ENCODE measurements at places on chromosomes 6 and 20.

GRCh38 chr6:158666628-158667359, 16.9 kb downstream of the SYTL3 start:
- no peak for DNase-seq

DNA sequence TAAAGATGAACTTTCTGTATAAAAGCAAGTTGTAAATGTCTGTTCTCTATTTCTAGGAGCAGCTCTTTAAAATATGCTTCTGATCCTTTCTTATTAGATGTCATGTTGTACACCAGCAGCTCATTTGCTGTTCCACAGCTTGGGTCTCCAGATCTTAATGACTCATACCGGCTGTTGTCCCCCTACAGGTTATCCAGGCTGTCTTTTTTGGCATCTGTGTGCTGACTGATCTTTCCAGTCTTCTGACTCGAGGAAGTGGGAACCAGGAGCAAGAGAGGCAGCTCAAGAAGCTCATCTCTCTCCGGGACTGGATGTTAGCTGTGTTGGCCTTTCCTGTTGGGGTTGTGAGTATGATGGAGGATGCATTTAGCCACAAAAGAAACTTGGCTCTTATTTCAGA, 76.0 kb downstream of the AIG1 start:
- DNase-seq: no peak

- no peak for DNase-seq
These were observed 49.6 kb downstream of the CDK5RAP1 start for GRCh38 chr20:33351696-33352095.

DNA sequence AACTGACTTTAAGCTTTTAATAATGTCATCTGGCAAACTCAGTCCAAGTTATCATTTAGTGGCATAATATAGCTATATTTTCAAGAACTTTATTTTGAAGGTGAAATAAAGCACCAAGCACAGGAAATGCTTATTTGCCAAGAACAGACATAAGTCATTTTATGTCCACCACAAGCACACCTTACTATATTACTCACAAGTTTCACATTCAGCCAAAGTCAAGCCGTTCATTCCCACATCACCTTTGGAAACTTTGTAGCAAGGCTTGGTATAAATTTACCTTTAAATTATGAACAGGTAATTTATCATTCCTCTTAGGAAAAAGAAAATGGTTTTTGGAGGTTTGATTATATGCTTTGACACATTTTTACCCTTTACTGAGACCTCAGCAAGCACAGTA, 236.8 kb upstream of the FKBP1C start:
- no peak for DNase-seq

- DNase-seq: no peak
These were observed 426.5 kb upstream of the RNF217 start for GRCh38 chr6:124535746-124536145.

- DNase-seq: no peak
These were observed 526.1 kb upstream of the SPTLC3 start for GRCh38 chr20:12482661-12483060.

DNA sequence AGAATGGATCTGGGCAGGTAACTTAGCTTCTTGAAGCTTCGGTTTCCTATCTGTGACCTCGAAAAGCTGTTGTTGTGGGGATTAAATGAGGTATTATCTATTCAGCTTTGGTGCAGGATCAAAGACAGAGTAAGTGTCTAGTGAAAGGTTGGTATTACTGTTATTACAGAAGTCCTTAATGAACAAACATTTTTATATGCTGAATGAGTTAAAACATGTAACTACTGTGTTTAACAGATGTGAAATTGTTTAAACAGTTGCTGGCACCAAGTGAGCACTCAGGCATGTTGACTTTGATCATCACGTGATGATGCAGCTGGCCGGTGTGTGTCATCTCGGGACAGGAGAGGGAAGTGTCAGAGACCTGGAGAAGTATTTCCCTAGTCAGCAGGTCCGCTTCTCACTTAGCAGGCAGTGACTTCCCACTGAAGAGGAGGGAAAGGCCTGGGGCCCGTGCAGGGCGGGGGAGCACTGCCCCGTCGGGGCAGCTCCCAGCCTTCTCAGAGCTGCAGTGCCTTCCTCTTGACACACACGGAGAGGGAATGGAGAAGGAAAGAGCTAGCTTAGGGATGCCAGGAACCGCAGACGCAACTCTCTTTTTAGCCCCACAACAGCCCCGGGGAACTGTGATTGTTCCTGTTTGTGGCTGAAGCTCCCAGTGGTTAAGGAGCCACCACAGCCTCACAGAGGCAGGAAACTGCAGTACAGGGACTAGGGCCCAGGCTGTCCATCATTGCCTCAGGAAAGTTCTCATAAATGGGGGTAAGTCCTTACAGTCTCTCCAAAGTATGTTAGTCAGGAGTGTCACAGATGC, 18.0 kb downstream of the TUBB2A start:
- DNase-seq: no peak

DNA sequence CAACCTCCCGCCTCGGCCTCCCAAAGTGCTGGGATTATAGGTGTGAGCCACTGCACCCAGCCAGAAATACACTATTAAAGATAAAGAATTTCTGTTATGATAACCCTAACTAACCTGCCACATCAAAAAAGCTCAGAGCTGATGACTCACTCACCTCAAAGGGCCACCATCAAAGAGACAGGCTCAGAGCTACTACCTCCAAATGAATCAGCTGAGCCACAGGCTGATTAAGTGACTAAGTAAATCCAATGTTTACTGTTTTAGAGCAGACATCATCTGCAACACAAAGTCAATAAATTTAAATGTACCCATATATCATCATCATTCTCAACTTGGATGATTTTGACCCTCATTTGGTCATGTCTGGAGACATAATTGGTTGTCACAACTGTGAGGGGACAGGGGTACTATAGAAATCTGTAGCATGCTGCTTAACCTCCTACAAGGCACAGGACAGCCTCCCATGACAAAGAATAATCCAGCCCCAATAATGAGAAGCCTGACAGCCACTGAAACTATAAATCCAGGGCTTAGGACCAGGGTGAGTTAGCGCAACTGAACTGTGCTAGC, 106.5 kb downstream of the ATP9A start:
- DNase-seq: no peak

DNA sequence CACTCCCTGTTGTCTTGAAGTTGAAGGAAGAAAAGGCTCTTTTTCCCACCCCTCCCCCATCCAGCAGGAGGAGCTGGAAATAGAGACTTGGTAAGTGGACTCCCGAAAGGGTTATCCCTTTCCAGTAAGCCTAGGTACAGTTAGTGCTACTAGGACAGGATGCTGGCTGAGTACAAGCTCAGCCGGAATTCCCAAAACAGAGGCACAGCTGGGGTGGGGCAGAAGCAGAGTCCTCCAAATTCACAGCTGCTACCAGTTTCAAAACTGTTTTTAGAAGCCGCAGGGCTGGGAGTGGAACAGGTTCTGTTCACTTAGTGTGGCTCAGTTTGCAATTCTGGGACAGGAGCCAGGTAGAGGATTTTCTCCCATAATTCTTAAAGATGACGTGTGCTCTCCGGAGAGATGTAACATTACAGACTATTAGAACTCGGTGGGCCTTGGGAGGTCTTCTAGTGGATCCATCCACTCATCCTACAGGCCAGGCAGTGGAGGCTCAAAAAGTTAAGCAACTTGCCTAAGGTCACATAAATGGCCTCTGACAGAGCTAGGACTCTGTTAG, 19.0 kb upstream of the UTRN start:
- no peak for DNase-seq

- no peak for DNase-seq
These were observed 371.2 kb downstream of the PREX1 start for GRCh38 chr20:48456366-48457192.

GRCh38 chr6:25769983-25770382, 15.4 kb downstream of the SLC17A4 start:
- DNase-seq: no peak

DNA sequence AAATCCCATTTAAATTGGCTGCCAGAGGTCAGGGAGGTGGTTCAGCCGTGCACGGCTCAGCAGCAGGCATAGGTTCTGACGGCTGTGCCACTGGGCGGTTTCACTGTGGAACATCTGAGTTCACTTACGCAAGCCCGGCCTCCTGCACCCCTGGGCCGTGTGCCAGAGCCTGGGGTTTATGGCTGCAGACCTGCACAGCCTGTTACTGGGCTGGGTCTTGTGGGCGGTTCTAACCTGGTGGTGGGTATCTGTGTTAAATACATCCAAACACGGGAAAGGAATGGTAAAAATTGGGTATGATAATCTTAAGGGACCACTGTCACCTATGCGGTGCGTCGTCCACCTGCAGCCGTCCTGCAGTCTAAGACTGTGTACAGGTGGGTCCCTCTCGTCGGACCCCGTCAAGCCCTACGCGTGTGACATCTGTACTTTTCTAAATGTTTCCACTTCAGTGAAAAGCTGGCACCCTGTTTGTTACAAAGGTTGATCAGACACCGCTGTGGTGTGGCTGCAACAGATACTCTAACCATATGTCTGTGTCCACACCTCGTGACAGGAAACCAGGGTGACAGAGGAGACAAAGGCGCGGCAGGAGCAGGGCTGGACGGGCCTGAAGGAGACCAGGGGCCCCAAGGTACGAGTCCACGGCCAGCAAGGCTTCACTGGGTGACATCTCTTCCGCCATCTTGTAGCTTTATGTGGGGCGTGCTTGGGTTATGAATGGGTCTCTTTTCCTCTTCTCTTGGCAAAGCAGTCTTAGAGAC, 21.5 kb downstream of the COL9A3 start:
- no peak for DNase-seq

- no peak for DNase-seq
These were observed 96.6 kb downstream of the ARID1B start for GRCh38 chr6:156873654-156874380.

DNA sequence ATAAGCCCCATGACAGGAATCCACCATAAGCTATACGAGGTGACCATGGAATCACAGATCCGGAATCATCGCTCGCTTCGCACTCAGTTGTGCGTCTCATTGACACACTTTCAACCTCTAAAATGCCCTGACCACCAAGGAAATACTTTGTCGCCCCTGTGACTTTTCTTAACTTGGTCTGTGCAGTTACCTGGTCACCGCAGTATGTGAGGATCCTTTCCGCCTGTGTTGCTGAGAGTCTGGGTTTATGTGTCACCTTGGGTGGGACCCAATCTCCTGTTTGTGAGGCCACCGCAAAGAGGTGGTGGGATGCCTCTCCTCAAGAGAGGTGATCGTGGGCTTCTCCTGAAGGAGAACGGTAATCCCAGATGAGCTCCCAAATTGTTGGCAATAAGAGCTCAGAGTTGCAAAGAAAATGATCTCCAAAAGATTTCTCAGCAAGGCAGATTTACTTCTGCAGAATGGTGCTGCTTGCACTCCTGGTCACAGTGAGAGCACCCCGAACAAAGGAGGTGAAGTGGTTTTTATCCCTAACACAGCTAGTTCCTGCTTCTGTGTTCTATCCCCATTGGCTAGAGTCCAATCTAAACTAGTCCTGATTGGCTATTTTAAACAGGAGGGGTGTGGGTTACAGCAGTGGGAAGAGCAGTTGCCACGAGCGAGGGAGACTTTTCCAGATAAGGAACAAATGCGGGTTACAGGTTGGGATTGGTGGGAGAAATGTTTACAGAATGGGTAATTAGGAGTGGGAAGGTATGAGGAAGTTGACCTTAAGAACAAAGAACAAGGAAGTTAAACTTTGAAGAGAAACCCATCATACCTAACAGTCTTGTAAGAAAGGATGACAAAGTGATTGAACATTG, 9.1 kb upstream of the ZNFX1 start:
- no peak for DNase-seq

- DNase-seq: no peak
These were observed 102.2 kb downstream of the DOK5 start for GRCh38 chr20:54577637-54578036.

DNA sequence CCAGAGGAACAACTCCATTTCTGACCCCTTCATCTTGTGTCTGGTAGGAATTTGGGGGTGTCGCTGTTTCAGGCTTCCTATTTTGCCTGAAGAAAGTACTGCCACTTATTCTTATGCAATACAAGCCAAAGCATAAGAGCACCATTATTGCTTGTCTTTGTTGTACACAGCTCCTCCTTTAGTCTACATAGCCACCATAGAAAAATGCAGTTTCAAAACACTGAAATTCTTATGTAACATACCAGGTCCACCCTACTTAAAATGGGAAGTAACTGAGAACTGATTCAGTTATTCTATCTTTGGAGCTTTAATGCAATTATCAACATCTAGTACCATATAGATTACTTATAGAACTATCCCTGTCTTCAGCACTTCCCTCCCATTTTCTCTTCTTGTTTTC, 255.5 kb downstream of the ARHGAP18 start:
- DNase-seq: no peak

GRCh38 chr20:40646813-40647212, 42.2 kb downstream of the MAFB start:
- no peak for DNase-seq

GRCh38 chr6:89454300-89454699, 21.3 kb downstream of the ANKRD6 start:
- no peak for DNase-seq

DNA sequence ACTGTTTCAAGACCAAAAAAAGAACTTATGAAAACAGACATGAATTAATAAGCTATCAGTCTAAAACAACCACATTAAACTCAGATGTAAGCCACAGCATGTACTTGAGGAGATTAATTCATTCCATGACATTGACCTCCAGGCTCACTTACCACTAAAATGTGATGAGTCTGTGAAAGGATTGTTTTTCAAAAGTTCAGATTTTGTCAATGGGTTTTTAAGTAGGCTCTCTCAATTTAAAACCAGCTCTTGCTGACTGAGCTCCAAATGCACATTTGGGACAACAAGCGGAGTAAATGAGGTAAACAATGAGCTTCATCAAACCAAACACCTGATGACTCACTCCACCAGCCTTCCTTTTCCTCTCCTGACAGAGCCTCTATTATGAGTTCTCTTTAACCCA, 197.0 kb downstream of the SIM1 start:
- no peak for DNase-seq

GRCh38 chr6:55176958-55177357, 2.6 kb downstream of the HCRTR2 start:
- no peak for DNase-seq

GRCh38 chr20:51223183-51223720, 200.3 kb upstream of the KCNG1 start:
- DNase-seq: no peak

GRCh38 chr20:23501926-23502325, 11.0 kb downstream of the CST8 start:
- DNase-seq: no peak

- no peak for DNase-seq
These were observed 620.4 kb upstream of the MANEA start for GRCh38 chr6:94956910-94957309.

- DNase-seq: no peak
These were observed 235.0 kb upstream of the PRDM1 start for GRCh38 chr6:105851113-105851580.

GRCh38 chr6:30227763-30228487, 14.7 kb upstream of the TRIM26 start:
- no peak for DNase-seq

GRCh38 chr6:136840276-136841001, 18.0 kb downstream of the PEX7 start:
- DNase-seq: no peak

GRCh38 chr6:157170535-157170934, 152.8 kb downstream of the TMEM242 start:
- DNase-seq: no peak

GRCh38 chr6:160810238-160810637, 108.2 kb downstream of the PLG start:
- DNase-seq: no peak

GRCh38 chr6:158457616-158458278, 102.1 kb upstream of the TMEM181 start:
- no peak for DNase-seq

- DNase-seq: no peak
These were observed 212.1 kb upstream of the EXOC2 start for GRCh38 chr6:904994-905393.

Measured in activated CD8-positive, alpha-beta memory T cell treated with anti-CD3 and anti-CD28 coated beads for 48 hours (primary cell).